ENCODE measurements at places on chromosomes 12 and 14.

- no peak for DNase-seq
These were observed 2.3 kb downstream of the TBX5 start for GRCh38 chr12:114403690-114404066.

GRCh38 chr12:70936203-70936813, 15.8 kb upstream of the PTPRR start:
- no peak for DNase-seq

DNA sequence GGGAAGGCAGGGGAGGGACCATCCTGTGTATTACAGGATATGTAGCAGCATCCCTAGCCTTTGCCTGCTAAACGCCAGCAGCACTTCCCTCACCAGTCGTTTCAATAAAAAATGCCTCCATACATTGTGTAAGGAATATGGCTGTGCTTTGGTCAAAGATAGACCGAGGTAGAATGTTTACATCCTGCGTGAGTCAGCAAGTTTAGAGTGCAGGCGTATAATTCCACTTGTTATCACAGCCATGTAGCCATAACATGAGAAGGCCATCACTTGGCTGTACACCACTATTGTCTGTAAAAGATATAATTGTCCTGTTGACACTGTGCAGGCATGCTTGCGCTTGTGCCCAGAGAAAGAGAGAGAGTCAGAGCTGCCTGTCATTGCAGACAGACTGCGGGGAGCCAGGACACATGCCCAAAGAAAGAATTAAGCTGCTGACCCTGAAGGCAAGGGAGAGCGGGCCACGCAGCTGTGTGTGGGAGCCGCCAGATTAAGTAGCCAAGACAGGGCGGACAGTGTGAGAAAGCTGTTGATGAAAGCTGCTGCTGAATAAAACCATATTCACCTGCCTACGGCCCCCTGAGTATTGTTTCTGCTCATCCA, 68.4 kb downstream of the CRACR2A start:
- peak; percentile 13 for DNase-seq

- peak; percentile 43 for DNase-seq
These were observed 406 bp downstream of the TMEM263 start for GRCh38 chr12:106956048-106956578.

- DNase-seq: no peak
These were observed 23.6 kb downstream of the PYGL start for GRCh38 chr14:50920482-50921230.

DNA sequence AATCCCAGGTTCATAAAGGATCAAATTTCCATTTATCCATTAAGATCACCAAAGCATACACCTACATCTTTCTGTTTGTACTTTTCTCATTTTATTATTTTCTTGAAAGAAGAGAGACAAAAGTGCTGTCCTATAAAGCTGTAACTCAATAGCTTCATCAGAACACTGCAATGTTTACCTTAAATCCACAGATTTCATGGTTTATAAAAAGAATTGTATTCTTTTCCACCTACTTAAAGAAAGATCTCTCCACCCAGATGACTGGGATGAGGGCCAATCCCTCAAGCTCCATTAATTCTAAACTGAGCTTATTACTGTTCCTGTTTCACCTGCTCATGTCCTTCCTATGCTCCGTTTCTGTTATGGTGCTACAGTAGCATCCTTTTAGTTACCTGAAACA, 470.6 kb downstream of the BCAT1 start:
- DNase-seq: no peak
